ENCODE measurements at places on chromosomes 16 and 17.

GRCh38 chr17:78148286-78149016 is 2.3 kb downstream of the C17orf99 start:
- H3K36me3 ChIP-seq: no peaks in the 10 kb centered on the region
- H3K4me1 ChIP-seq: peaks cover 92% of the 10 kb centered on the region
- no peaks in the 10 kb centered on the region for H3K27me3 ChIP-seq
- H3K4me3 ChIP-seq: no peak overlapping the region
- peak overlapping the region; percentile 97 for H3K27ac ChIP-seq
- DNase-seq: peak; percentile 29

DNA sequence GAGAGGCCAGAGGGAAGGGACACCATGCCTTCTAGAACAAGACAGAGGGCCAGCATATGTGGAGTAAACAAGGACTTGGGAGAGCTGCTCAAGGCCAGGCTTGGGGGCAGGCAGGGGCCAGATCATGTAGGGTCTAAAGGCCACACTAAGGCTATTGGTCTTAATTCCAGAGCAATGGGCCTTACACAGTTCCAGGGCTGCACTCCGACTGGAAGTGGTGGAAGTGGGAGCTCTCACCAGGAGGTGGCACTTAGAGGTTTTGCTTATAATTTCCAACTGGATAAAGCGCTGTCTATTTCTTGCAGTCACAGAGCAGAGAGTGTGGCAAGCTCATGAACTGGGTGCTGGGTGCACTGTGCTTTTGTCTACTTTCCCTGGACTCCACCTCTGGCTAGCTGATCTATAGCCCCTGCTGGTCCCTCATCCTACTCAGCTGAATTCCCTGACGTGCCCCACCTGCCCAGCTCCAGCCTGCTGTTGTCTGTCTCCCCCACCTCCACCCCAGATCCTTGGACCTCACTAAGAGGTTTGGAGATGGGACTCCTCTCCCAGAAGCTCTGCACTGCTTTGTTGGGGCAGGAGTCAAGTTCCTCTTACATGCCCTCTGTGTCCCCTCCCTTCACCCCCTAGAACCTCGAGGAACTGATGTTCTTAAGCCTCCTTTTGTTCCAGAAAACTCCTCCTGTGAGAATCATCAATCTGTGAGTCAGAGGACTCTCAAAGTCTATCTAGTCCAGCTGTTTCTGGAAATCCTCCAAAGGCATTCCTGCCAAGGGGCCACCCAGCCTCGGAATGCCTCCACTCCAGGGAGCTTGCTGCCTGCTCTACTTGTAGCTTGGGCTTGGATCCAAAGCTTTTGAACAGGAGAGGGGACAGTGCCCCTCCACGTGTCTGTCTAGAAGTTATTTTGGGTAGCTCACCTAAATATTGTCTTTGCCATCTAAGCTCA is 48.1 kb upstream of the KSR1 start:
- H3K27ac ChIP-seq: no peak overlapping the region
- H3K27me3 ChIP-seq: no peaks in the 10 kb centered on the region
- H3K36me3 ChIP-seq: no peaks in the 10 kb centered on the region

GRCh38 chr16:87409781-87410180 is 17.6 kb downstream of the MAP1LC3B start:
- no peaks in the 10 kb centered on the region for H3K4me1 ChIP-seq
- H3K36me3 ChIP-seq: peaks cover 5% of the 10 kb centered on the region
- no peak for DNase-seq
- H3K27ac ChIP-seq: no peak overlapping the region

DNA sequence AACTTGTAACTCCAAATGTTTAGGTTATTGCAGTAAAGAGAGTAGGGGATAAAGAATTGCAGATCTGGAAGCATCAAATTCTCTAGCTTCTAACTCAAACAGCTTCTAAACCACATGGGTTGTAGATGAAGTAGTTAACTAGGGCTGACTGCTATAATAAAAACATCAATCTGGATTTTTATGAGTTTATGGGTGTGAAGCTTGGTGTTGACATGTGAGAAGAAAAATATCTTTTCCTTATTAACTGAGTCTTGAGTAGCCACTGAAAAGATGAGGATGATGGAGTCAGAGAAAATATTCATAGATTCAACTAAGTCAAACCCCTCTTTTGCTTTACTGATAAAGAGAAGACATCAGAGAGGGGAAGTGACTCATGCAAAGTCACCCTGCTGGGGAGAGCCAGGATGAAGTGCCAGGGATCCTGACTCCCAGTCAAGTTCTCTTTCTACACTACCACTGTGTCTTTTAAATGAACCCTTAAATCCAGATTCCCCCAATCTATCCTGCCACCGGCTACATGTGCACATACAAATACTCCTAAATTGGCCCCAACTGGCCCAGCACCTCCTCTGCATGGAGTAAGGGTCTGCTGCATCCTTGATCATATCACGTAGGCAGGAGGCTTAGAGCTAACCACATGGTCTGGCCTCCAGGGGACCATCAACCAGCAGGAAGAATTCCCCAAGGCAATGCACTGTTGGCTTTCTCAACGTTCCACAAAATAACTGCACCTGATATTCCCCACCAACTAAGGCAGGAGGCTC is 264.0 kb upstream of the CCL2 start:
- H3K4me1 ChIP-seq: no peaks in the 10 kb centered on the region
- DNase-seq: no peak
- H3K36me3 ChIP-seq: no peaks in the 10 kb centered on the region
- H3K27me3 ChIP-seq: no peaks in the 10 kb centered on the region

- H3K4me3 ChIP-seq: no peak overlapping the region
- H3K27me3 ChIP-seq: no peaks in the 10 kb centered on the region
- no peaks in the 10 kb centered on the region for H3K4me1 ChIP-seq
- H3K27ac ChIP-seq: no peak overlapping the region
- peaks cover 66% of the 10 kb centered on the region for H3K36me3 ChIP-seq
- no peak for DNase-seq
These were observed 49.8 kb downstream of the NDE1 start for GRCh38 chr16:15699819-15700218.

DNA sequence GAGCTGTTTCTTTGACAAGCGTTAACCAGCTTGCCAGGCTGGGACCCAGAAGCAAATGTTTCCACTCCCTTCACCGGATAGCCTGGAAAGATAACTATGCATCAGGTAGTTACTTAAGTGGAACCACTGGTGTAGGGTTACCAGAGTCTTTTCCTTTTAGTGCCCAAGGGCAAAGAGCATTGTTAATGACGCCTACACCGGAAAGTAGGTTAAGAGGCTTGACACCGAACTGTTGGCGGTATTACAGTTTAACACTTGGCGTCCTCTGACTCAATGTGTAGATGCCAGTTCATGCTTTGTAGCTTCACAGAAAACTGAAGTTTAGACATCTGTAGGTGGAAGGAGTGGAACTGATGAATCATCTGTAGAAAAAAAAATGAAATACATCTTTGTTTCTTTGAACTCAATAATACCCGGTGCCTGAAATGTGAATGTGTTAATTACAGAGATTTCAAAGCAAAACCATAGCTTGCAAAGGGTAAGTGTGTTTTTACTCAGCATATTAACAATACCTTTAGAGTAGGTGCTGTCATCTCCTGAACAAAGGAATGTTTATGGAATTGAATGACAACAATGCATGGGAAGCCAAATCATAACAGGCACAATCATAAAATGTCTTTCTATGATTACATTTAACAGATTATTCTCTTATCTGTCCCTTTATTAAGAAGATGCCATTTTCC is 426.7 kb upstream of the SALL1 start:
- H3K27ac ChIP-seq: no peak overlapping the region
- H3K4me1 ChIP-seq: no peaks in the 10 kb centered on the region
- no peaks in the 10 kb centered on the region for H3K36me3 ChIP-seq

DNA sequence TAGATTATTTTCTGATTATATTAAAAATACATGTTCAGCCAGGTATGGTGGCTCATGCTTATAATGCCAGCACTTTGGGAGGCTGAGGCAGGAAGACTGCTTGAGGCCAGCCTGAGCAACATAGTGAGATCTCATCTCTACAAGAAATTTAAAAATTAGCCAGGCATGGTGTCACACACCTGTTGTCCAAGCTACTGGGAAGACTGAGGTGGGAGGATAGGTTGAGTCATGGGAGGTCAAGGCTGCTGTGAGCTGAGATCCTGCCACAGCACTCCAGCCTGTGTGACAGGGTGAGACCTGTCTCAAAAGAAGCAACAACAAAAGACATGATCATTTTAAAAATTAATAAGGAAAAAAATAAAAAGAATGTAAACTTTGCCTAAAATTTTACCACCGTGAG is 40.7 kb downstream of the PRAC1 start:
- no peak for DNase-seq
- peaks cover 6% of the 10 kb centered on the region for H3K27me3 ChIP-seq
- H3K36me3 ChIP-seq: no peaks in the 10 kb centered on the region
- H3K4me3 ChIP-seq: no peak overlapping the region

DNA sequence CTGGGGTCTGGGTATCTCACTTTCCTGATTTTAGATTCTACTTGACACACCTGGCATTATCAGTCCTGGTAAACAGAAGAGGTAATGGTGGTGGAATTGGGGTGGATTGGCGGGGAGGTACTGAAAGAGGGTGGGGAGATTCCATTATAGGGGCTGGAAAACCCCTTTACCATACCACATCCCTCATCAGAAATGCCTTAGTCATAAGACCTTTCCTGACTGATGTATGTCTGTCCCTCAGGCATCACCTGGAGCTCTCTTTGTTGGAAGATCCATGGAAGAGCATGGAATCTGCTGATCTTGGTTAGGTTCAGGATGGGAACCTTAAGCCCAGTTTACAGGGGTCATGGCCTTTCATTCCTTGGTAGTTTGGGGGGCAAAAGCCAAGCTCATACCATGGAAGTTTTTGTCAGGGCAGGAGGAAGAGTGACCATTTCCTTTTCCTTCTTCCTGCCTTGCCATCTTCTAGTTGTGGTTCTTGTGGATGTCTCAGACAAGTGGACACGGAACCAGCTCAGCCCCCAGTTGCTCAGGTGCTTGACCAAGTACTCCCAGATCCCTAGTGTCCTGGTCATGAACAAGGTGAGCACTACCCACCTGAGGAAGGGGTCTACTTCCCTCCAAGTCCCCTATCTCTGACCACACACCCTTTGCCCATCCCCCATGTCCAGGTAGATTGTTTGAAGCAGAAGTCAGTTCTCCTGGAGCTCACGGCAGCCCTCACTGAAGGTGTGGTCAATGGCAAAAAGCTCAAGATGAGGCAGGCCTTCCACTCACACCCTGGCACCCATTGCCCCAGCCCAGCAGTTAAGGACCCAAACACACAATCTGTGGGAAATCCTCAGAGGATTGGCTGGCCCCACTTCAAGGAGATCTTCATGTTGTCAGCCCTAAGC is 3.3 kb downstream of the ERAL1 start:
- no peak for DNase-seq
- no peaks in the 10 kb centered on the region for H3K36me3 ChIP-seq
- H3K27me3 ChIP-seq: no peaks in the 10 kb centered on the region

DNA sequence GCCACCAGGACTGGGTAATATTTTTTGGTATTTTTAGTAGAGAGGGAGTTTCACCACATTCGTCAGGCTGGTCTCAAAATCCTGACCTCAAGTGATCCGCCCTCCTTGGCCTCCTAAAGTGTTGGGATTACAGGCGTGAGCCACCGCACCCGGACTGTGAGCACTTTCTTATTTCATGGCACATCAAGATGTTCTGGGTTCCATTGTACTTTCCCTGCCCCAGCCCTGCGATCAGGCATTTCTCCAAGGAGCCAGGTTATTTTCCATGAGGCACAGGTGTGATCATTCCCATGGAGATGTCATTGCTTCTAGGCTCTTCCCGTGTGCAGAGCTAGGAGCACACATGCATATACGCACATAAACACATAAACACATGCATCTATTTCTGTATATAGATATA is 2.6 kb upstream of the ANKRD40CL start:
- peaks cover 12% of the 10 kb centered on the region for H3K4me1 ChIP-seq
- no peak overlapping the region for H3K4me3 ChIP-seq
- DNase-seq: no peak
- H3K27me3 ChIP-seq: no peaks in the 10 kb centered on the region
- no peak overlapping the region for H3K27ac ChIP-seq

GRCh38 chr17:75695830-75696271 is 25.4 kb upstream of the ITGB4 start:
- H3K4me3 ChIP-seq: no peak overlapping the region
- peaks cover 9% of the 10 kb centered on the region for H3K36me3 ChIP-seq
- H3K27ac ChIP-seq: no peak overlapping the region
- no peaks in the 10 kb centered on the region for H3K27me3 ChIP-seq
- peaks cover 9% of the 10 kb centered on the region for H3K4me1 ChIP-seq
- DNase-seq: no peak

- DNase-seq: no peak
- H3K27me3 ChIP-seq: no peaks in the 10 kb centered on the region
- no peak overlapping the region for H3K27ac ChIP-seq
- H3K36me3 ChIP-seq: no peaks in the 10 kb centered on the region
These were observed 12.2 kb upstream of the CCL5 start for GRCh38 chr17:35892091-35893035.

- H3K4me3 ChIP-seq: no peak overlapping the region
- H3K27ac ChIP-seq: no peak overlapping the region
- H3K36me3 ChIP-seq: no peaks in the 10 kb centered on the region
These were observed 269.4 kb downstream of the BCAS3 start for GRCh38 chr17:60947100-60947499.

- H3K27ac ChIP-seq: no peak overlapping the region
- no peaks in the 10 kb centered on the region for H3K36me3 ChIP-seq
- DNase-seq: no peak
- no peaks in the 10 kb centered on the region for H3K4me1 ChIP-seq
These were observed 96.6 kb downstream of the NXN start for GRCh38 chr17:882827-883585.

- H3K27me3 ChIP-seq: peaks cover 30% of the 10 kb centered on the region
- no peak overlapping the region for H3K4me3 ChIP-seq
- H3K4me1 ChIP-seq: peaks cover 58% of the 10 kb centered on the region
- H3K27ac ChIP-seq: no peak overlapping the region
- peak; percentile 49 for DNase-seq
- peaks cover 12% of the 10 kb centered on the region for H3K36me3 ChIP-seq
These were observed 3.7 kb downstream of the PHOSPHO1 start for GRCh38 chr17:49226771-49227435.

DNA sequence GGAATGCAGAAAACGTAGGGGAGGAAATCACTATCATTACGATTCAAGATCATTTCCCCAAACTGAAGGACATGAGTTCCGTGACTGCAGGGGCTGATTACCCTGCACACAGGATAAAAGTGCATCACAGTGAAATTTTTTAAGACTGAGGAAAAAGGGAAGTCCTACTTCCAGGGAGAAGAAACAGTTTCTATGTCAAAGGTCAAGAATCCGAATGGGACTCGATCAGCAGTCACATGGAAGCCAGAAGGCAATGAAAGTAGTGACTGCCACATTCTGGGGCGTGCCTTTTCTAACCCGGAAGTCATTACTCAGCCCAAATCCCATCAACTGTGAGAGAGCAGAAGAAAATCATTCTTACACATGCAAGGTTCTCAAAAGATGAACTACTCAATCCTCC is 12.1 kb downstream of the ZZEF1 start:
- H3K36me3 ChIP-seq: peaks cover 14% of the 10 kb centered on the region
- no peaks in the 10 kb centered on the region for H3K27me3 ChIP-seq
- peaks cover 10% of the 10 kb centered on the region for H3K4me1 ChIP-seq

DNA sequence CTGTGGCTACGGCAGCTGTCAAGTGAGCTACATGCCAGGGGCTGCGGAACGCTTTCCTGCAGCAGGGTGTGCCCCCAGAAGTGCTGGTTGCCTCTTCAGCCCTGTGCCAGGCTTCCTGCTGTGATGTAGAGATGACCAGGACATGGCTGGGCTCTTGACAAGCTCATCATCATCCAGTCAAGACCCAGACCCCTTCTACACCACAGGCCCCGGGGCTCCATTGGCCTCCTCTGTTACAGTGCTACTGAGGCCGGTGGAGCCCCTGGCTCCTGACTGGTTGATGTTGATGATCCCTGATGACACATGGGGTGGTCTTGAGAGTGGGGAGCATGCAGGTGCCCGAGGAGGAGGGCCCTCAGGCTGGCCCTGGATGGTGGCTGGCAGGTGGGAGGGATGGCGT is 50.1 kb downstream of the B9D1 start:
- no peaks in the 10 kb centered on the region for H3K36me3 ChIP-seq
- DNase-seq: no peak
- H3K27ac ChIP-seq: no peak overlapping the region
- H3K4me3 ChIP-seq: no peak overlapping the region
- H3K27me3 ChIP-seq: no peaks in the 10 kb centered on the region
- peaks cover 16% of the 10 kb centered on the region for H3K4me1 ChIP-seq
